ENCODE measurements at places on chromosomes 4 and X. TPM values are rescaled to one million over a fixed set of nuclear protein-coding genes. Genes with fewer than 3 reads are reported as not detected.

CLNK gene
- polyA plus RNA-seq = 0.59 TPM

GIMD1 gene
- not detected for polyA plus RNA-seq

DNA sequence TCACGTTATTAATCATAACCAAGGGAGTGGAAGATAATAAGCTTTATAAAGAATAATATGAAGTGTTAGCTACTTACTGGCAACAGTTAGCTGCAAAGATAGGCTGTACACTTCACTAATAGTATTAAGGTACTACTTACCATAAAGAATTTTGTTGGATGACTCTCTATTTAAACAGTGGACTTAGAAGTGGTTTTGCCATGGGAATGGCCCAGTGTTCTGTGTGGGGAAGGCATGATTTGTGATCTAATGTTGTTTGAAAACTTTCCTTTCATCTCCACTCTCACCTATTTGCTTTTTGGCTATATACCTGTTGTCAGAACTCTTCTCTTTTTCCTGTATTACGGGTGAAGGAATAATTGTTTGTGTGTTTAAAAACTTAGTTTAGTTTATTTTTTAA is 23.0 kb downstream of the FHDC1 start:
- DNase-seq = no peak

GRCh38 chr4:181432335-181432734 is 810.9 kb upstream of the TENM3 start:
- DNase-seq = no peak

- no peak for DNase-seq
Measured at GRCh38 chr4:93771640-93772411, 56.7 kb upstream of the ATOH1 start.

ZAR1 gene
- not detected for polyA plus RNA-seq

MMRN1 gene
- 37.0 TPM for polyA plus RNA-seq

REELD1 gene
- 0.46 TPM for polyA plus RNA-seq

PF4V1 gene
- 2.3 TPM for polyA plus RNA-seq

DNA sequence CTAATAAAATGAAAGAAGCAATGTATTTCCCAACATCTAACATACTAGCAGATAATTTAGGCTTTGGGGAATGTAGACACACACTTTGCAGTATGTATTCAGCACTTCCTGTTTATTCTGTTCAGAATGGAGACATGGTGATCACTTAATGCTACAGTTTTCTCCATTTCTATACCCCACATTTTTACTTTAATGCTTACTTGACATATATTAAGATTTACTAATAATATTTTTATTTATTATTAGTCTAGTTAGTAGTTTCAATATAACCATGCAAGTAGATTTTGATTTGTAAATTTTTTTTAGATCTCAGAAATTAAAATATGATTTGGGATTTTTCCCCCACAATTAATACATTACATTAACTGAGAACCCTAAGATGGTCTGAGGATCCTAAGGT is 98.4 kb downstream of the PRSS12 start:
- DNase-seq = no peak

GRCh38 chr4:77433418-77433733 is 172.2 kb upstream of the CXCL13 start:
- DNase-seq = no peak

DNA sequence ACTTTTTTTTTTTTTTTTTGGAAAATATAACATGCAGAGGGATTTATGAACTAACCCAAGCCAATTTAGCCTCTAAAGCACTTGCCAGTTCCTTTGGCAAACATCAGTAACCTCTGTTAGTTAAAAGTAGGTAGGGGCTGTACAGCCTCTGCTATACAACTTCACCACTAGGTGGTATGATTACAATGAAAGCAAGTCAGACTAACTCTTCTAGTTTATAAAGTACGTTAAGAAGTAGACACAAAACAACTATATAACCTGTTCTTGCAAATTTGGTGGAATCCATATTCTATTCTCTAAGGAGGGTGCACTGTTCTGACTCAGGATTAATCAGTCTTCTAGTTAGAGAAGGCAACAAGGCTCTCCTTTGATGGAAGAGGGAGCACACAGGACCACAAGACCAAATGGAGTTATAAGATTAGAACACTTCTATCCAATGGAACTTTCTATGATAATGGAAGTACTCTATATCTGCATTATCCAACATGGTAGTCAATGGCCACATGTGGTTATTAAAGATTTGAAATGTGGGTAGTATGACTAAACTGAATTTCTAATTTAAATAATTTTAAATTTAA is 12.8 kb downstream of the AIMP1 start:
- peak; percentile 4 for DNase-seq

- DNase-seq = no peak
Measured at GRCh38 chr4:153010146-153010545, 74.0 kb downstream of the FHDC1 start.

ING2 gene
- polyA plus RNA-seq = 30.9 TPM

HSFX2 gene
- polyA plus RNA-seq = not detected

EGF gene
- polyA plus RNA-seq = 2.1 TPM

DNA sequence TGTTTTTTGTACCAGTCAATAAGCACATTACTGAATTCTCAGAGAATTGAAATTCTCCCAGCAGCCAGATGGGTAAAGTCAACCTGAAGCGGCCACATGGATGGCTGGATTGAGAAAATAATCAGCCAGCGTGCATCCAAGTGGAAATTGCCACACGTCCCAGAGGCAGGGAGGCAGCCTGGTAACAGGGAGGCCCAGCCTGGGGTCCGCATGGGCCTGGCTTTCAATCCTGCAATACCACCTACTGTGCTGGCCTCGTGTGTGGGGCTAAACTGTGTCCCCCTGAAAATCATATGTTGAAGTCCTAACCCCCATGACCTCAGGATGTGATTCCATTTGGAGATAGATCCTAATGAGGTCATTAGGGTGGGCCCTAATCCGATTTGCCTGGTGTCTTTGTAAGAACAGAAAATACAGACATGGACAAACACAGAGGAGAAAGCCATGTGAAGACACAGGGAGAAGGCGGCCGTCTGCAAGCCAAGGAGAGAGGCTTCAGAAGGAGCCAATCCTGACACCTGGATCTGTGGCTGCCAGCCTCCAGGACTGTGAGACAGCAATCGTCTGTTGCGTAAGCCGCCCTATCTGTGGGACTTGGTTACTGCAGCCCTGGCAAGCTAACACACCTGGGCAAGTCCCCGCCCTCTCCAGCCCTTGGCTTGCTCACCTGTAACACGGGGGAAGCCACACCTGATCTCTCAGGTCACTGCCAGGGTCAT is 90.3 kb downstream of the JAKMIP1 start:
- no peak for DNase-seq

PWWP3B gene
- polyA plus RNA-seq = 4.4 TPM

NR3C2 gene
- polyA plus RNA-seq = 12.9 TPM

DNA sequence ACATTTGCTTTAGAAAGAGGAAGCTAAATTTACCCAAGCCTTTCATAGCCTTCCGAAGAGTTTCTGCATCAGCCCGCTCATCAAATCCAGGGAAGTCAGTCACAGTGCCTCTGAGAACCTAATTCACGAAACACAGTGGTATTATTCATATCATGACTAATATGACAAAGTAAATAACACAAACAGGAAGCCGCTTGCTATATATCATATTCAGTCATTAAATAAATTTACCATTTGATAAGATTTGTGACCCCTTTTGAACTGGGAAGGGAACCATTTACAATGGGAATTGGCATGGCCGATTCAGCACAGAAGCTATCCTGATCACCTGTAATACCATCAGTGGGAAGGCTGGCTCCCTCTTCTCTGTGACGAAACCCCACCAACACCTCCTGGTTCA is 10.5 kb downstream of the ANXA5 start:
- DNase-seq = no peak

DNA sequence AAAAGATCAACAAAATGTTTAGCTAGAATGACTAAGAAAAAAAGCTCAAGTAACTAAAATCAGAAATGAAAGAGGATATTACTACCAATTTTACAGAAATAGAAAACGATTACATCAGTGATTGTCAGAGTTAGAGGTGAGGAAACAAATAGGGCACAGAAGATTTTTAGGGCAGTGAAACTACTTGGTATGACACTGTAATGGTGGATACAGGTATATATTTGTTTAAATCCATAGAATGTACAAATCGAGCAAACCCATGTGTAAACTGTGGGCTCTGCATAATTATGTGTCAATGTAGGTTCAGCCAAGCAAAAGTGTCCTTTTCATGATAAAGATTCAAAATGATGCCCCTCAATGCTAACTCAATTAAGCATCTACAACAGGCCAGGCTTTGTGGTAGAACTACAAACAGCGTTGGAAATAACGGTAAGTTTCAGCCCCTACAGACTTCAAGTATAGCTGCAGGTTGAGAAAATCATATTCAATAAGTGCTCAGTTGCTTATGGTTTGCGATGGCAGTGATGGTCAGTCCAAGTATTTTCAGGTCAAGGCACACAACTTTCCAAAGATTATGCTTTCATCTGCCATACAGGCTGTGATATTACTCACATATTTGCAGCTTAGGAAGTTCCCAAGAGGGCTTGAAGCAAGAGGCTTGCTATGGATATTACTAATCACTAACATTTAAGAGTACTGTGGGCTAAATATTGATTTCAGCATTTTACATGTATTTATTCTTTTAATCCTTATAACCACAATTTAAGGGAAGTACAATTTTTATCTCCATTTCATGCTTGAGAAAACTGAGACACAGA is 158.6 kb downstream of the TET2 start:
- DNase-seq = no peak

Measured in right lung (tissue), 10 donors.